ENCODE measurements at places on chromosomes 16 and 17. TPM values are rescaled to one million over a fixed set of nuclear protein-coding genes. Genes with fewer than 3 reads are reported as not detected.
A peak's percentile ranks its signal among the peaks of the same experiment; 100 is the strongest.

- DNase-seq, result peak; percentile 65
Measured at GRCh38 chr16:89602273-89602951, 11.0 kb upstream of the DPEP1 start.

- no peak for DNase-seq
Measured at GRCh38 chr17:6145946-6146345, 75.8 kb downstream of the WSCD1 start.

- DNase-seq, result no peak
Measured at GRCh38 chr17:27848931-27849330, 44.2 kb downstream of the LYRM9 start.

DNA sequence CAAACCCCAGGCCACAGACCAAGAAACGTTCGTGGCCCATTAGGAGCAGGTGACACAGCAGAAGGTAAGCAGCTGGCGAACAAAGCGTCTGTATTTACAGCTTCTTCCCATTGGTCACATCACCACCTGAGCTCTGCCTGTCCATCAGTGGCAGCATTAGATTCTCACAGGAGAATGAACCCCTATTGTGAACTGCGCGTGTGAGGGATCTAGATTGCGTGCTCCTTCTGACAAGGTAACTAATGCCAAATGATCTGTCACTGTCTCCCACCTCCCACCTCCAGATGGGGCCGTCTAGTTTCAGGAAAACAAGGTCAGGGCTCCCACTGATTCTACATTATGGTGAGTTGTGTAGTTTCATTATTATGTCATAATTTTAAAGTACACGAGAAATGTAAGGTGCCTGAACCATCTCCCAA is 186.3 kb downstream of the CPPED1 start:
- no peak for DNase-seq

DNA sequence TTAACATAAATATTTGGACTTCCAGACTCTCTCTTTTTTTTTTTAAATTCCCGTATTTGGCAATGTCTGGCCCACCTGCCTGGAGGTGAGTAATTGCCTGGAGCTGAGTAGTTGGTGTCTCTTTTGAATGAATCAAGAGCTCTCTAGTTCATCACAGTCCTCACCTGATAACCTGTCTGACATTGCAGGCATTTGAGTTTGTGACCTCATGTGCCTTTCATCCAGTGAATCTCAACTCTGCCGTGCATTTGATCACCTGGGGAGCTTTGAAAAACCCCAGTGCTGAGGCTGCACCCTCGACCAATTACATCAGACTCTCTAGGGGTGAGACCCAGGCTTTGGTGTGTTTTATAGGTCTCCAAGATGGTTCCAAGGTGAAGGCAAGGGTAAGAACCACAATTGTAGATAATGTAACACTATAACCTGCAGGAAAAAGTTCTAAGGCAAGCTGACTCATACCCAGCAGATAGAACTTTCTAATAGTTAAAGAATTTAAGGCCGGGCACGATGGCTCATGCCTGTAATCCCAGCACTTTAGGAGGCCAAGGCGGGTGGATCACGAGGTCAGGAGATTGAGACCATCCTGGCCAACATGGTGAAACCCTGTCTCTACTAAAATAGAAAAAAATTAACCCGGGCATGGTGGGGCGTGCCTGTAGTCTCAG is 24.5 kb upstream of the HS3ST2 start:
- DNase-seq, result no peak

Gene CDRT15L2
- not detected for total RNA-seq

- DNase-seq, result no peak
Measured at GRCh38 chr17:73526952-73527351, 117.3 kb downstream of the SDK2 start.

GRCh38 chr17:39240631-39241030 is 14.9 kb upstream of the STAC2 start:
- no peak for DNase-seq

Gene SLC16A11
- not detected for total RNA-seq

DNA sequence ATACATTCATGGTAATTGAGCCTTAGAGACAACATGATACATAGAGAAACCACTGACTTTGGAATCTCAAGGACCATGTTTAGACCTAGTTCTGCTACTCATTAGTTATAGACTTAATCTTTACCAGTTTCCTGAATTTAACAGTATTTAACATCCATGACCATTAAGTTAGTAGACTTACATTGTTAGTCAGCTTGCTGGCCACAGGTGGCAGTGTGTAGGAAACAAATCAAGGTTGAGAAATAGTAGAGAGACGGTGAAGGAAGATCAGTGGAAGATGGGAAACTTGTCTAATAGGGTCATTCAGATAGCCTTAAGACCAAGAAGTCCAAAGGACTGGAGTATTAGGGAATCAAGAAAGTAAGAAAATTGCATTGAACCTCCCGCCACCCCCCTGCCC is 31.0 kb downstream of the OMG start:
- DNase-seq, result no peak

DNA sequence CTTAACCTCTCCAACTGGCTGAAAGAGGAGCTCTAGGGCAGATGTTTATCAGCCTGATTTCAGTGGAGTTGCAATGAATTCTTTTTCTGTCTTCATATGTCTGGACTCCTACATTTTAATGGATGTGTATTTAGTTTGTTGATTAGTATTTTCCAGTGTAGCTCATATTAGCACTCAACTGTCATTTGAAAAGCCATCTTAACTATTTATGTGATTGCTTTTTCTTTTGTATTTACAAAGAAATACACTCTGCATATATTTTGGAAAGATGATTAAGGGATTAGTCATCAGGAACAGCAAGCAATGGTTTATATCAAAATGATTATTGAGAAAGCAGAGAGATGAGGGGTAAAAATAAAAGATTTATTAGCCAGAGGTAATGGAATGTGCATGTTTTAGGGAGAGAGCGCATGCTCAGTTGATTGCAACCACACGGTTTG is 71.1 kb downstream of the WWOX start:
- DNase-seq, result no peak

DNA sequence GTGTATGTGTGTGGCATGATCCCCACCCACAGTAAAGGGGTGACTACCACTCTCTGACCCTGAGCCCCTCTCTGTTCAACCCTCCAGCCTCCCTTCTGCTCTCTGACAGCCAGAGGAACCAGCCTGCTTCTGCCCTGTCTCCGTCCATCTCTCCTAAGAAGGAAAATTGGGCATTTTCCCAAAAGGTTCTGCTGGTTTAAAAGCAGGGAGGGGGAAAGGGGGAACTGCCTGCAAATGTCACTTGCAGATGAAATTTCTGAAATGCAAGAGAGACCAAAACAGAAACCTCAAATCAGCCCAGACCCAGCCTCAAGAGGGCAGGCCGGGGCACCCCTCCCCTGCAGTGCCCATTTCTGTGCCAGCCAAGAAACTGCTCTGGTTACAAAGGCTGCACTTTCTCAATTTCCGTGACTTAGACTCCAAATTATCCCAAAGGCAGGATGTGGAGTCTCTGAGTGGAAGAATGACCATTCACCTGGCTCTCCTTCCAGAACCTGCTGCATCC is 197.9 kb downstream of the RBFOX3 start:
- no peak for DNase-seq

Gene HOXB6
- total RNA-seq, result 11.5 TPM

- DNase-seq, result no peak
Measured at GRCh38 chr16:54509456-54509855, 222.9 kb upstream of the IRX3 start.

- DNase-seq, result no peak
Measured at GRCh38 chr17:6996256-6997011, 585 bp downstream of the ALOX12 start.

Gene CCL14
- not detected for total RNA-seq

GRCh38 chr17:35765756-35766488 is 5.2 kb downstream of the C17orf50 start:
- no peak for DNase-seq

GRCh38 chr16:47503936-47504335 is 42.8 kb downstream of the PHKB start:
- DNase-seq, result no peak

GRCh38 chr16:17930280-17930679 is 406.3 kb downstream of the NPIPA8 start:
- no peak for DNase-seq

DNA sequence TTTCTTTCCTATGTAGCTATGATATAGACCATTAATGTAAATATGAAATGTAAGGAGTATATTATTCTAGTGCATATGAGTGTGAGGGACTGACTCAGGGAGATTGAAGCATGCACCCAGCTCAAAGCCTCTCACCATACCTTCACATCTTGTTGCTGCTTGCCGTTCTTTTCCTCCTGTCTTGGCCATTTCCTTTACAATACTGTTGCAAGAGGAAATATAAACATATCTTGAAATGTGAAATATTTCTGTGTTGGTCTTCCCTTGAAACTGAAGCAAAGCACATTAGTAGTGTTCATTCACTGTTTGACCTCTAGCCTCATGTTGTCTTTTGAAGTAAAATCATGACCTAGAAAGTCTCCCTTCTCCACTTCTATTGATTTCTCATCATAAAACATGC is 46.6 kb downstream of the PHKB start:
- no peak for DNase-seq

GRCh38 chr17:18217412-18218015 is 7.9 kb upstream of the LLGL1 start:
- peak; percentile 91 for DNase-seq

GRCh38 chr16:74793571-74793970 is 19.0 kb upstream of the FA2H start:
- DNase-seq, result no peak

Gene TMEM100
- 0.54 TPM for total RNA-seq

DNA sequence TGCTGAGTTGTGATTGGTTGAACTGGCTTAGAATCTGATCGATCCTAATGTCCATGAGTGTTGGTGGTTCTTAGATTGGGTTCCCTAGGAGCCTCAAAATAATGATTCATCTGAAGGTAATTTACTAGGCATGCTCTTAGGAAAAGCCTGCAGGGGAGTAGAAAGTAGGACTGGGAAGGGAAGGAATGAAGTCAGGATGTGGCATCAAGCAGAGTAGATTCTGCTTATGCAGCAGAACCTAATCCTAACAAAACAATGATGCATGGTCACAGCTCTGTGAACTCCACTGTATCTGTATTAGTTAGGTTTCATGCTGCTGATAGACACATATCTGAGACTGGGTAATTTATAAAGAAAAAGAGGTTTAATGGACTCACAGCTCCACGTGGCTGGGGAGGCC is 132.5 kb downstream of the HS3ST2 start:
- DNase-seq, result no peak

- no peak for DNase-seq
Measured at GRCh38 chr16:28298511-28298878, 6.2 kb downstream of the SBK1 start.

GRCh38 chr17:3973495-3974137 is 9.4 kb upstream of the ATP2A3 start:
- no peak for DNase-seq

DNA sequence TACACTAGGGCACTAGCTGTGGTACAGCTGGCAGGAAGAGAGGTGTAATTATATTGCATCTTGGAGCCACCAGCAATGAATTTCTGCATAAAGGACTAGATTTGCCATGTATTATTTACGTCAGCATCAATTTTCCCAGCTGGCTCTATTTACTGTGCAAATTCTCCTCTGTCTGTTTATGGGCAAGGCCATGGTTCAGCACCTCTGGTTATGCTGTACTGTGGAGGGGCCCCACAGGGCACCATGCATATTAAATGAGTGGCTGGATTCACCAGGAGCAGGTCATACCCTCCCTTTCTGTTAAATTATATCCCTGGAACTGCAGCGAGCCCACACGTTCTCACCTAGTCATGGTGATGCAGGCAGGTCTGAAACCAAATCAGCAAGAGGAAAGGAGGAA is 19.8 kb downstream of the RAD51D start:
- DNase-seq, result no peak

Gene MYCBPAP
- total RNA-seq, result 1.7 TPM

- DNase-seq, result no peak
Measured at GRCh38 chr17:41925991-41926590, 4.3 kb upstream of the ODAD4 start.

- DNase-seq, result no peak
Measured at GRCh38 chr17:36001862-36002603, 680 bp upstream of the CCL15 start.

- DNase-seq, result no peak
Measured at GRCh38 chr16:56889206-56889605, 24.2 kb downstream of the SLC12A3 start.

DNA sequence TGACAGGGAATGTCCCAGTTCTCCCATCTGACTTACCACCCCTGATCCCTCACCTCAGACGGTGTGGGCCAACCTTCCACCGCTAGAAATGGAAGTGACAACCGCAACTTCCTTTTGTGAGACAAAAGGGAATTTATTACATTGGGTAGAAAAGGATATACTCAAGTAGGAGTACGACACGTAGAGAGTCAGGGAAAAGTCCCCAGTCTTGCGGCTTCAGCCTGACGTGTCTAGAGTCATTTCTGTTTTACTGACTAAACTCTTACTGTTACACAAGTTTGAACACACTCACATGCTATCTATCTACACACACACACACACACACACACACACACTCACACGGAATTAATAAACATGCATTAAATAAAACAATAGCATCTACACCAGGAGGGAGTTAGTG is 178.9 kb downstream of the COPRS start:
- no peak for DNase-seq

DNA sequence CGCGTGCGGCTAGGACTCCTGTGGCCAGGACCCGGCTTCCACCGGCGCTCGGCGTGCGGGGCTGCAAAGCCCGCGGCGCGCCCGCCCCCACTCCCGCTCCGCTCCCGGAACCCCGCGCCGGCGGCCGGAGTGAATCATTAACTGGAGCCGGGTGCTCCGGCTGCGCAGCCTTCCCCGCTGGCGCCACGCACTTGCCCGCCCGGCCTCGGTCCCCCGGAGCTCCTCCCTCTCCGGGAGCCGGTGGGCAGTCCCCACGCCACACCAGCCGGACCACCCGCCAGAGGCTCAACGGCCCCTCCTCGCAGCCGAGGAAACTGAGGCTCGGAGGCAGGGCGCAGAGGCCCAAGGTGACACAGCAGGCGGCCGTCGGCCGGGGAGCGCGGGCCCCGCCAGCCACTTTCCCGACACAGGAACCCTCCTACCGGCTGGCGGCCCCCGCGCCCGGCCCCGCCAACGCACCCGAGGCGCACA is 580 bp downstream of the BCAR1 start:
- no peak for DNase-seq

DNA sequence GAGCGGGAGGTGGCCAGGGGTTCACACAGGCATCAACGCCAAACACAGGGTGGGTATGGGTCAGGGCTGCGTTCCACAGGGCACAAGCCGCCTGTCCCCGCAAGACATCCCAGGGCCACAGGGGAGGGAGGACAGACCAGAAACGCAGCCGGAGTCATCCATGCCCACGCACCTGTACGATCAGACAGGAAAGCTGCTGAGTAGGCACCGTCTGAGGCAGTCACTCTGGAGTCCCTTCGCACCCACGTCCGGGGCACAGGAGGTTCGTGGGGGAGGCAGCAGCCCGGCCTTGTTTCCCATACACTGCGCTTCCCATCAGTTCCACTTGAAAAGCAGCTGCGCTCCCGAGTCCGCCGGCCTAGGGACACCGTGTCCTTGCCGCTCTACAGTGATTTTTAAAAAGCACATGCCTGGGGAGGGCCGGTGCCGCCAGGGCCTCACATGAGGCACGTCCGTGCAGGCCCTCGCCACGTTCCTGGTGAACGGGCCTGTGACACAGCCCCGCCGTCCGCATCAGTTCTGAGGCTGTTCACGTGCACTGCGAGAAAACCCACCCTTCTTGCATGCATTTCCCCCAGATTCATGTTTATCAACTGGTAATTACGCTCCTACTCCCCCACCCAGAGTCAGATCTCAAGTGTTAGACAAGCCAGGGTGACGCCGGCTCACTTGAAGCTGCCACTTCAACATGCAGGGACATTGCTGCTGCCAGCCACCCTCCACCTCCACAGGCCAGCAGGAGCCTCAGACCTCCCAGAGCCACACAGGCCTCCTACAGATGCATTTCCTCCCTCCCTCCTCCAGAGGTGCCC is 34.8 kb downstream of the WDR45B start:
- DNase-seq, result no peak
